ENCODE measurements at places on chromosomes 12 and 14.

DNA sequence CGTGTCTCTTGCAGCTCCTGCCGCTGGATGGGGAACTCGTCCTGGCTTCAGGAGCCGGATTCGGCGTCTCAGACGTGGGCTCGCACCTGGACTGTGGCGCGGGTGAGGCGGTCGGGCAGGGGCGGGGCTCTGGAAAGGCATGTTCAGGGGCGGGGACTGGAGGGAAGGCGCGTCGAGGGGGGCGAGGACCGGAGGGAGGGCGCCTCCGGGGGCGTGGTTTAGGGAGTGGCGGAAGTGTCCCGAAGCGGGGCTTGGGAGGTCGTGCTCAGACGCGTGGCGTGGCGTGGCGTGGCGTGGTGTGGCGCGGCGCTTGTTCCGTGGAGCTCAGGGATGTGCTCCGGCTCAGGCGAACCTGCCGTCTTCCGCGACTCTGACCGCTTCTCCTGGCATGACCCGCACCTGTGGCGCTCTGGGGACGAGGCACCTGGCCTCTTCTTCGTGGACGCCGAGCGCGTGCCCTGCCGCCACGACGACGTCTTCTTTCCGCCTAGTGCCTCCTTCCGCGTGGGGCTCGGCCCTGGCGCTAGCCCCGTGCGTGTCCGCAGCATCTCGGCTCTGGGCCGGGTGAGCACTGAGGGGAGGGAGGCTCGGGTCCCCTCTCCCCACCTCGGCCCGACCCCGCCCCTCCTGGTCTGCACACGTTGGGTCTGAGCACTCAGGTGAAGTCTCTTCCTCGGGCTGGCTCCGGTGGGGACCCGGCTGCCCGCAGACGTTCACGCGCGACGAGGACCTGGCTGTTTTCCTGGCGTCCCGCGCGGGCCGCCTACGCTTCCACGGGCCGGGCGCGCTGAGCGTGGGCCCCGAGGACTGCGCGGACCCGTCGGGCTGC, 6.2 kb downstream of the AMN start:
- peak; percentile 73 for DNase-seq

GRCh38 chr14:89503431-89503996, 86.5 kb upstream of the FOXN3 start:
- DNase-seq, result no peak

GRCh38 chr12:131117438-131118245, 163.9 kb downstream of the ADGRD1 start:
- DNase-seq, result peak; percentile 9

DNA sequence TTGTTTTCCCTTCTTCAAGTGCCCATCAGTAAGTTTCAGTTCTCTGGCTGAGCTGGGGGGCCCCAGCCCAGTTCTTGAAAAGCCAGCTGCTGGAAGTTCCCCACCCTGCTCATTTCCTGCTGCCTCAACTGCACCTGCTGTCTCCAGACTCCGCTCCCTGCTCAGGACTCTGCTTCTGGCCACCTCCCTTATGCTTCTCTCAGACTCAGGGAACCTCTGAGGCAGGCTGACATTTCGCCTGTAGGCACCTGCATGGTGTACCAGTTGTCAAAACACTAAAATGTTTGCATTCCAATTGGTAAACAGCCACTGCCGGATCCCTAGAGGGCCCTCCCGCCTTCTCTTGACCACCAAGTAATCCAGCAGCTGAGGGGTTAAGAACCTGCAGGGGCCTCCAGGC, 136.5 kb upstream of the VRK1 start:
- DNase-seq, result no peak

- no peak for DNase-seq
These were observed 18.1 kb downstream of the CAMKK2 start for GRCh38 chr12:121278169-121279070.

GRCh38 chr12:20410734-20411133, 42.4 kb downstream of the PDE3A start:
- no peak for DNase-seq

Data from right hindlimb (tissue), 1 donor.